ENCODE measurements at places on chromosomes 3 and 15. TPM values are rescaled to one million over a fixed set of nuclear protein-coding genes. Genes with fewer than 3 reads are reported as not detected.

DNA sequence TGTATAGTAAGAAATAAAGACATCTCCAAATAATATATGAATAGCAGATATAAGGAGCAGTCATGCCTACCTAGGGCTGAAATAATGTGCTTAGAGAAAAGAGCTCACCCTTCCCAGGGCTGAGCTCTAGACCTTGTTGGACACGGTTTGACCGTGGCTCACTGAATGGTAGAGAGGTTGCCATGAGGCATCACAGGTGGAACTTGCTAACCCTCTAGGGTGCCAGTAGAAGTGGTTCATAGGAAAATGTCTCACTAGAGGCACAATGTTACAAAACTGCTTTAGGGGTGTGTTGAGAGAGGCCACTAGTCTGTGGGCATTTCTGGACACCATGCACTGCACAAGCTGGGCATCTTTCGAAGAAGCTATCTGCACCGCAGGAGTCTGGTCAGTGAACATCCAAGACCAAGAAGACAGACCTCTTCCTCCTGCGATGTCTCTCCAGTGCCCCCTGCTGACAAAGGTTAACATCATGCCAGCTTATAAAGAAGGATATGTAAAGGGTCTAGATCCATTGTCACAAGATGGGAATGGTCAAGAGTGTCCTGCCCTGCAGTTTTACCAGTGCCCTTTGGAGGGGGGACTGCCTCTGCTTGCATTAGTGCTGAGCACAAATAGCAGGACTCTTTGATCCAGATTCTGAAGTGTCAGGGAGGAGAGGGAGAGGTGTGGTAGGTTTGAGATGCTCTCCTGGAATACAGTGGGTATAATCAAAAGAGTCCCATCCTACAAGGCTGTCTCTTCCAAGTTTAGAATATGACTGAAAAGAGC is 266.8 kb downstream of the ZNF385D start:
- DNase-seq = no peak

Gene SLC12A1
- not detected for total RNA-seq

Gene SNRK
- 14.8 TPM for total RNA-seq

DNA sequence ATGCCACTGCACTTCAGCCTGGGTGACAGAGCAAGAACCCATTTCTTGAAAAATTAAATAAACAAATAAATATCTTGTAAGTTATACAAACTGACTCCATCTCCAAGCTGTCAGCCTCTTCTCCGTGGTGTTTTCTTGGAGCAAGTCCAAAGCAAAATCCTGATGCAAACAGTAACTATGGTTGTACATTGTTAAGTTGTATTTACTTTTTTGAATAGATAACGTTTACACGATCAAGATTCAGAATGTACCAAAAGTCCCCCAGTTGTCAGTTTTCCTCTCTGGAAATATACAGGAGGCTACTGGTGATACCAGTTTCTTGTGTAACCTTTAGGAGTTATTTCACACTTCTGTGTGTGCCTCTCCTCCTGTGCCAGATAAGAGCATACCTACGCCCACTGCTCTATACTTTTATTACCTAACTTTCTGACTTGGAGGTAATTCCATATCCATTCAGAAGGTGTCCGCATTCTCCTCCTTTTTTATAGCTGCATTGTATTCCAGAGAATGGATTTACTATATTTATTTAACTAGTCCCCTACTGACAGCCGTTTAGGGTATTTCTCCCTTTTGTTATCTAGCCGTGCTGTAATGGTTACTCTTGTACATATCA is 14.2 kb downstream of the CMTM7 start:
- DNase-seq = no peak

Gene TICRR
- 8.6 TPM for total RNA-seq

GRCh38 chr3:140273542-140274195 is 338.7 kb downstream of the CLSTN2 start:
- no peak for DNase-seq

- no peak for DNase-seq
These were observed 38.8 kb downstream of the ETV5 start for GRCh38 chr3:186070133-186070532.

Measured in SJSA1 (cell line).